ENCODE measurements at places on chromosomes 5 and 9.

- DNase-seq = no peak
Measured at GRCh38 chr5:90368454-90369246, 40.9 kb downstream of the CETN3 start.

GRCh38 chr5:175484829-175485228, 6.5 kb downstream of the SFXN1 start:
- no peak for DNase-seq

DNA sequence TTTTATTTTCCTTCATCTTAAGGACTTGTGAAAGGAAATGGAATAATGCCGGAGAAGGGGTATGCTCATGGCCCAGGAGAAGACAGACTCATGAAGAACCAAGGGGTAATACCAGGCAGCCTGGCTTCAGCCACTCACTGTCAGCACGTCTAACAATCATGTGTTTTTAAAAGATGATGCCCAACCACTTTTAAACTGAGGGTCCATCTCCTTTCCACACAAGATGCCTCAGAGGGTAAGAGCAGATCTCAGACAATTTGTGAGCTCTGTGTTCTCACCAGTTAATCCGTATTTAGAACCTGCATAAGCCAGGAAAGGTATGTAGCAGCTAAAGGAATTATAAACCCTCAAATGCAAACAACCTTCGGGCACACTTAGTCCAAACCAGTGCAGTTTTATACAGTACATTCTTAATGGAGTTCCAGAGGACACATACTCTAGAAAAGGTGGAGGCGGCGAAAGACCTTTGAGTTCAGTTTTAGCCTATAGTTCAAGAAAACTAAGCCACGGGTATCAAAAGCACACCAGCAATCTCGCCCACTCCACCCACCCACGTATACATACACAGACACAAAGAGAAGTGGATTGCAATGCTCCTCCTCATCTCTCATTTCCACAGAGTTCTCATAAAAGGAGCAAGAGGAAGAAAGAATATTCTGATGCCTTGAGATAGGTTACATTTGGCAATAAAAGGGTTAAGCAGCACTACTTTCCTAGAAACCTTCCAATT, 2.6 kb downstream of the DIAPH1 start:
- peak; percentile 47 for DNase-seq

DNA sequence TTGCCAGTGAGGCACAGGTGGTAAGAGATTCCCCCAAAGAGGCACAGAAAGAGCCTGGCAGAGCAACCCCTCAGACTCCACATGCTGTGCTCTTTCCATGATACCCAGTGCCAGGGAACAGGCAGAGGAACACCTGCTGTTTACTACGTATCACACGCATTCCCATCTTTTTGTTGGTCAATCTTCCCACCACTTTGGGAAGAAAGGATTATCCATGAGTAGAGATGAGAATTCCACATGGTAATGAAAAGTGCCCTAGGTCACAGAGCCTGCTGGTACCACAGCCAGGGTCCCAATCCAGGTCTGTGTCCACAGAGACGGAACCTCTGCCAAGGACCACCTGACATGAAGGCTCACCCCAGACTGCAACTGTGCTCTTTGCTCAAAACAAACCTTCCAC, 86.6 kb downstream of the LHFPL2 start:
- no peak for DNase-seq

DNA sequence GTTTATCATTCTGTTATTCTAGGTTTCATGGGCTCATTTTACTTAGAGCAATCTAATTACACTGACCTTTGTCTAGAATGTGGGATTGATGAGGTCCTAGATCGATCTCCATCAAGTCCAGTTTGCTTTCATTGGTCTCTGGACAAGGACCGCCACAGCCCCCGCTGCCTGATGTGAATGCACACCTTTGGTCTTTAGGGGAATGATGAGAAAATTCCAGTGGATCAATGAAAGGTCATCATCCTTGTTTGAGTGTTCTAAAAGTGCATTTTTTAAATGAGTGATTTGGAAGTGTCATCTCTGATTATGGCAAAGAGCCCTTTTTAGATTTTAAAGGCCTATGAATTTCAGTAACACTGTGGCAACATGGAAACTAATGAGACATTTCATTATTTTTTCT, 2.2 kb upstream of the ANKH start:
- DNase-seq = no peak

GRCh38 chr9:133818444-133818843, 80.3 kb upstream of the SARDH start:
- DNase-seq = no peak

- peak; percentile 17 for DNase-seq
Measured at GRCh38 chr5:90793183-90793582, 234.6 kb downstream of the ADGRV1 start.

GRCh38 chr9:72685911-72686310, 164.5 kb downstream of the TMC1 start:
- no peak for DNase-seq

GRCh38 chr9:95443301-95443700, 73.5 kb downstream of the PTCH1 start:
- no peak for DNase-seq

- DNase-seq = no peak
Measured at GRCh38 chr9:73327149-73327548, 175.5 kb downstream of the ANXA1 start.

GRCh38 chr9:22142671-22143070, 133.6 kb upstream of the CDKN2B start:
- peak; percentile 32 for DNase-seq

GRCh38 chr5:169583101-169583423, 511 bp upstream of the SPDL1 start:
- DNase-seq = no peak

GRCh38 chr9:32839013-32839885, 55.9 kb downstream of the TMEM215 start:
- DNase-seq = no peak

DNA sequence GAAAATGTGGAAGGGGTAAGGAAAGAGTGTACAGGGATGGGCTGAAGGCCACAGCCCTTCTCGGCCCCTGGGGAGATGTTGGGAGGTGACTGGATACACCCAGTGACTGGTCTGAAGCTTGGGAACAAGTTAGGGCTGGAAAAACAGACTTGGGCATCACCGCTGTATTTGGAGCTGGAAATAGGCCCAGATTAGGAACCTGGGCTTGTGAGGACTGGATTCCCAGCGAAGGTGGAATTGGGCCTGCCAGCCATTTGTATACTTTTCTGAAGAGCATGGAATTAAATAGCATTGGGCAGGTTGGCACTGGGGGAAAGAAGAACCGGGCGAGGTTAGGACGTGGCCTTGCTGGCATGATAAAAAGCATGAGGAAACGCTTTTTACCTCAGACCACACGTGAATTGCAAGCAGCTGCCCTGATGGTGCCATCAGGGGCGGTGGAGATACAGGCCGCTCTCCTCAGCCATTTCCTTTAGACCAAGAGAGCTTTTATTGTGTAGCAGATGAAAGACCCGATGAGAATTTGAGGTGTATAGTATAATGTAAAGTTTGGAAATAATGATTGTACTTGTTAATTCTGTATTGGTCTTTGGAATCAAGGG, 37.8 kb downstream of the OTULIN start:
- DNase-seq = no peak

DNA sequence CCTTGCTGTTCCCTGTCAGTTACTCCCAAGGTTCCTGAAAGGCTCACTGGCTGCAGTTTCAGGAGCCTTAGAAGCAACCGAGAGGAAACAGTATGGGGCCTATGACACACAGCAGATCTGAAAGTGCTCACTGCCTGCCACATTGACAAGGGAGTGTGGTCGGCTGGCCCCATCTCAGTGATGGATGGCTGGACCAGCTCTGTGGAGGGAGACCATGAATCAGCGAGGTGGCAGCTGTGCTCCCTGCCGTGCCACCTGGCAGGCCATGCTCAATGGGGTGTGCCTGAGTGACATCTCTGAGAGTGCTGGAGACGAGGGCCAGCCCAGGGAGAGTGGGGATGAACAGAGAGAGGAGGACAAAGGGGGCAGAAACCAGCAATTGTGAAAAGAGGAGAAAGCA, 49.1 kb downstream of the DOCK2 start:
- no peak for DNase-seq

DNA sequence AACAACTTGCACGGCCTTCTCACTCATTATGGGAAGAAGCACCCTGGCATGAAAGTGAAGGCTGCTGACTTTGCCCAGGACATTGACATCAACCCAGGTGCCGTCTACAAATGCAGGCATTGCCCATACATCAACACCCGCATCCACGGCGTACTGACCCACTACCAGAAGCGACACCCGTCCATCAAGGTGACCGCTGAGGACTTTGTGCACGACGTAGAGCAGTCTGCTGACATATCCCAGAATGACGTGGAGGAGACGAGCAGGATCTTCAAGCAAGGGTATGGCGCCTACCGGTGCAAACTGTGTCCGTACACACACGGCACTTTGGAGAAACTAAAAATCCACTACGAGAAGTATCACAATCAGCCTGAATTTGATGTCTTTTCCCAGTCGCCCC, 65.4 kb downstream of the ZNF462 start:
- DNase-seq = no peak

DNA sequence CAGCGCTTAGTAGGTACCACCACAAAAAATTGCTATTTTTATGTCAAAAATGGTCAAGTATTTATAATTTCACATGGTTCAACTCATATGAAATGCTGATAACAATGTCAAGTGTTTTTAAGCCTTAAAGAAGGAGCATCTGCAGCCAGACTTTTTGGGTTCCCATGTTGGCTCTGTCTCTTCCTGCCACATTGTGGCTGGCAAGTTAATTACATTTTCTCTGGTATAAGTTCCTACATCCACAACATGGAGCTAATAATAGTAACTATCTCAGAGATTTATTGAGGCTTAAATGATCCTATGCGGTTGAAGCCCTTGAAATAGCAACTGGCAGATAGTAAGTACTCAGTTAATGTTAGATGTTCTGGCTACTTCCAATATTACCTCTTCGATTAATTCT, 5.4 kb downstream of the ATP10B start:
- DNase-seq = peak; percentile 28

DNA sequence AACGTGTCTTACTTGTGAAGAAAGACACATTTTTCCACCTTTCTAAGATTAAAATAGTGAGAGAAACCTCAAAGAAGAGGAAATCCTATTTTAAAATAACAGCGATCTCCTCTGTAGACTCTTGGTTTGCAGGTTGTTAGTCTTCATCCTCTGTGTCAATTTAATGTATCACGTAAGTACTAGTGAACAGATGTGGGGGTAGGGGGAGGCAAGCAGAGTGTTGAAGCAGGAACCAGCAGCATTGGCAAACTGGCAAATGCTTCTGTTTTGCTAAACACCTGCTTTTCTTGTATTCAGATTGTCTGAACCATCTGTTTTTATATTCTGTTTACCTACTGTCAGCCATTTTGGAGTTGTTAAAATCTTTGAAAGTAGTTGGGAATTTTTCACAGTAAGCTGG, 159.3 kb upstream of the TLX3 start:
- DNase-seq = no peak

DNA sequence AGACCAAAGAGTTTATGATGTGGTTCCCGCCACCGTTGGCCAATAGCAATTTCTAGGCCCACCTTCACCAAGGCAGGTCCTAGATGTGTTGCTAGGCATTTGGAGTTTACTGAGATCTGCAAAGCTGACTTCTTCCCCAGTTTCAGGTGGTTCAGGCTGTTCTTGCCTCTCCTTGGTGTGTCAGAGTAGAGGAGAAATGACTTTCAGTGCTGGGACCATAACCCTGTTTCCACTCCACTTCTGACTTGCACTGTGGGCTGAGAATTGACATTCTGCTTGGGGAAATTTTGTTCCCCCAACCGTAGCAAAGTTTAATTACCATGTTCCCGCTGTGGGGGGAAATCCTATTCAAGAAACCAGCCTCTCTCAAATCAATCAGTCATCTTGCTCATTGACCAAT, 128.0 kb upstream of the GABRP start:
- no peak for DNase-seq

DNA sequence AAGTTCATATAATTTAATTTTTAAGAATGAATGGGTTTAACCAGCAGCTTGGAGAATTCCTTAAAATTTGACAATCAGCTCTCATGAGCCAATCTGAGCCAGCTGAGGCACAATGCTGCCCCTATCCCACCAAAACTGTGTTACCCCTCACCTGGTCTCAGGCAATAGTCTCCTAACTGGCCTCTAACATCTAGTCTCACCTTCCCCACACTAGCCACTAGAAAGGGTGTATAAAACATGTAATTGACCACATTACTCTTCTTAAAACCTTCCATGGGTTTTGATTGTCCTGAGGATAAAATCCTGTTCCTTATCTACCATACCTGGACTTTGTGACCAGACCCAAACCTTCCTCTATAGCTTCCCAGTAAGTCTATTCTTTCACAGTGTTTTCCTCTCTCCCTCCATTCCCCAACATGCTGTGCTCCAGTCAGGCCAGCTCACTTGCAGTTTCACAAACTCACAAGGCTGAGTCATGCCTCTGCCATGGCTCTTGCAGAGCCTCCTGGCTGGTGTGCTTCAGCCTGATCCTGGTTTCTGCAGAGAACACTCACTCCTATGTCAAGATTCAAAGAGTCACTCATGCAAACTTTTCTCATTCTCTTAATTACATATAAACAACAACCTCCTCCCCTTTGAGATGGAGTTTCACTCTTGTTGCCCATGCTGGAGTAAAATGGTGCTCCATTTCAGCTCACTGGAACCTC, 16.0 kb upstream of the ZCCHC7 start:
- peak; percentile 61 for DNase-seq

DNA sequence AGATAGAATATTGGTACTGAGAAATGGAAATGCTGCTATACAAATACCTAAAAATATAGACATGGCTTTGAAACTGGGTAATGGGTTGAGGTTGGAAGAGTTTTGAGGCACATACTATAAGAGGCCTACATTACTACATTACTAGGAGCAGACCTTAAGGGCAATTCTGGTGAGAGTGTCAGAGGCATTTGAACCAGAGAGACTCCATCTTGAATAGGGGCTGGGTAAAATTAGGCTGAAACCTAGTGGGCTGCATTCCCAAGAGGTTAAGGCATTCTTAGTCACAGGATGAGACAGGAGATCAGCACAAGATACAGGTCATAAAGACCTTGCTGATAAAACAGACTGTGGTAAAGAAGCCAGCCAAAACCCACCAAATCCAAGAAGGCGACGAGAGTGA, 104.6 kb upstream of the ADRA1B start:
- no peak for DNase-seq

DNA sequence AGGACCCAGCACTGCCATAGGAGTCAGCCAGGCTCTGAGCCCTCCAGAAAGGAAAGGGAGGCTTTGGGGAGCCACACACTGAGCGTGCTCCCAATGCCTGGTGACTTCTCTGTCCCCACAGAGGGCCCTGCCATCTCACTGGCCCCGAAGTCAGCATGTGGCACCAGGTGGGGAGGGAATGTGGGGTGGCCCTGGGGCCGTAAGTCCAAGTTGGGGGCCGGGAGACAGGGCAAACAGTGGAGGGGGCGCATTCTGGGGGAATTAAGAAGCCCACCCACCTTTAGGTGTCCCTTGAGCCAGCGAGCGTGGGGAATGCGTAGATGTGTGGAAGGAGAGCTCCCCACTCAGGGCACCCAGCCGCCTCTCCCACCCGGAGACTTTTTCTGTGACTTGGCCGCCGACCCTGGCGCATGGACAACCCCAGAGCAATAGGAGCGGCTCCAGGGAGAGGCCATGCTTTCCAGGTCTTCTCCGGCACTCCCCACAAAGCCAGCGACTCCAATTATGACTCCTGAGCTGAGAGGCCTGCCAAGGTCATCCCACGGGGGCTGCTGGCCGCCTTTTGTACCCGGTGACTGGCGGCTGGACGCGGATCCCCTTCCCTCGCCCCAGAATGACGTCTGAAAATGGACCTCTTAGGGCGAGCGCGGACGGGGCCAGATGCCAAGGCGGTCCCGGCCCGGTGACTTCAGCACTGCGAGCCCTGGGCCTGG, 9.8 kb downstream of the IRX1 start:
- no peak for DNase-seq

- no peak for DNase-seq
Measured at GRCh38 chr9:107153336-107153735, 129.7 kb upstream of the RAD23B start.
